Esophagus mucosa (tissue), 1 donor: ENCODE measurements at places on chromosomes 1 and 21. TPM values are rescaled to one million over a fixed set of nuclear protein-coding genes. Genes with fewer than 3 reads are reported as not detected.

Gene ETV3L
- total RNA-seq, result not detected

Gene PTGS2
- 0.80 TPM for total RNA-seq

Gene AHDC1
- total RNA-seq, result 51.7 TPM

Gene WNT4
- total RNA-seq, result 7.7 TPM

Gene CYP4Z1
- 0.72 TPM for total RNA-seq

Gene LMX1A
- total RNA-seq, result 0.04 TPM

Gene TPTE
- total RNA-seq, result not detected

Gene MROH9
- not detected for total RNA-seq

DNA sequence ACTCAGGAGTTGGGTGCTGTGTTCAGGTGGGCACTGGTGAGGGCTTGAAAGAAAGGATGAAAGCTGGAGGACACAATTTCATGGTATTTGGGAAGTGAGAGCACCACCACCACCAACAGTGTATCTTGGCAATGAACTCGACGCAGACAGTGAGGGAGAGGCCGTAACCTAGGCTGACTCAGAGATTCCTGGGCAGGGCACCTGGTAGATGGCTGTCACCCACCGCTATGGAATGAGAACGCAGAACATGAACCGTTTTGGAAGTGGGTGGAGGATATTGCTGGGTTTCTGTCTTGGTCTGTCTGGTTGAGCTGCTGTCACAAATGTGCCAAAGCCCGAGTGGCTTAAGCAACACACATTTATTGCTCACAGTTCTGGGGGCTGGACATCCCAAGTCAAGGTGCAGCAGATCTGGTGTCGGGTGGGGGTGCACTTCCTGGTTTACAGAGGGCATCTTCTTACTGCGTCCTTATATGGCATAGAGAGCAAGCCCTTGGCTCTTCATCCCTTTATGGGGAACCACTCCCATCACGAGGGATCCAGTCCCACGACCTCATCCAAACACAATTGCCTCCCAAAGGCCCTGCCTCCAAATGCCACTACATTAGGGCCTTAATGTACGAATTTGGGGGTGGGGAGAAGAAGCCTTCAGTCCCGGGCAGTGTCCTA is 246.3 kb downstream of the SIPA1L2 start:
- peak; percentile 90 for ATAC-seq

GRCh38 chr1:58704616-58705021 is 4.8 kb upstream of the MYSM1 start:
- no peak for ATAC-seq

- peak; percentile 75 for ATAC-seq
Measured at GRCh38 chr1:20717452-20718342, at the start of gene KIF17. Gene KIF17 (minus strand): TSS chr1:20718007. CDS start chr1:20717706, 301 bp downstream.

GRCh38 chr1:21935393-21935804 is 1.7 kb downstream of the HSPG2 start:
- ATAC-seq, result no peak

DNA sequence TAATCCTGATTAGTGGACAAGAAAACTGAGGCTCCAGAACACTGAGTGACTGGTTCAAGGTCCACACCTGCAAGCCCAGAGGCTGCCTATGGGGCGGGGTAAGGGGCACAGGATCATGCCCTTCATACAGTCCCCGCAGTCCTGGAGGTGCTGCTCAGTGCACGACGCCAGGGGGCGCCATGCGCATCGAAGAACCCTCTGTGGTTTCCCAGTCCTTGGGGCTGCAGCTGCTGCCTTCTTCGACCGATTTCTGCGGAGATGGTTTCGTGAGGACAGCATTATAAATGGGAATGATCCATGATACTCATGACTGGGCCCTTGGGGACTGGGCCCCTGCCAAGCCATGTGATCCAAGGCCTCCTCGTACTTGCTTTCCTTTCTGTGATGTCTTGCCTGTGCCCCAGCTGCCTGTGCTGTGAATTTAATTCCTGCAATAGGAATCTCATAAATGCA is 37.1 kb upstream of the ARHGEF10L start:
- peak; percentile 96 for ATAC-seq

DNA sequence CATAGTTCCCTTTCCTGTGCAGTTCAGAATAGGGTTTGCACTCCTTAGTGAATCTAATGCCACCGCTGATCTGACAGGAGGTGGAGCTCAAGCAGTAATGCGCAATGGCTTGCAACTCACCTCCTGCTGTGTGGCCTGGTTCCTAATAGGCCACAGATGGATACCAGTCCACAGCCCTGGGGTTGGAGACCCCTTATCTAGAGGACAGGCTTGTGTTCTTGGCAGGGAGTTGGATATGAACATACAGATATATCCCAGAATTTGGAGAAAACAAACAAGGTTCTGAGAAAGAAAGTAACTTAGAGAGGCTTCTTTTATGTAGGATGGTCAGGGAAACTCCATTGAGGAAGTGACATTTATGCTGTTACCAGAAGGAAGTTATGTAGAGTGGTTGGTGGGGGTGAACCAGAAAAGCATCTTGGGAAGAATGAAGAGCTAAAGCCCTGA is 5.1 kb upstream of the PTPRC start:
- ATAC-seq, result no peak

DNA sequence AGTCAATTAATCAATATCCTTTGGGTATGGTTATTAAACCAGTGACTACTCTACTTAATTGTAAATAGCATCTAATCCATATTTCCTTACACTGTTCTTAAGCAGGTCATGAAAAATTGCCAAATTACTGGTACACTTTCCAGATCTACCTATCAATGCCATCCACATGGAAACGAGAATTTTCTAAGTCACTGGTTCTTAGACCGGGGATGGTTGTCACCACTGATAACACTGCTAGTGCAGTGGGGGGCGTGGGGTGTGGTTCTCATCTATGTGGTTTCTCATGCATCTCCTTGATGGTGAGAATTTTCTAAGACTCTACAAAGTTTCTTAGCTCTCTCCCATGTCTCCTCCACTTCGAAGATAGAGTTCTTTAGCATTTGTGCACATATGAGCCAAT is 63.7 kb upstream of the COG2 start:
- no peak for ATAC-seq

DNA sequence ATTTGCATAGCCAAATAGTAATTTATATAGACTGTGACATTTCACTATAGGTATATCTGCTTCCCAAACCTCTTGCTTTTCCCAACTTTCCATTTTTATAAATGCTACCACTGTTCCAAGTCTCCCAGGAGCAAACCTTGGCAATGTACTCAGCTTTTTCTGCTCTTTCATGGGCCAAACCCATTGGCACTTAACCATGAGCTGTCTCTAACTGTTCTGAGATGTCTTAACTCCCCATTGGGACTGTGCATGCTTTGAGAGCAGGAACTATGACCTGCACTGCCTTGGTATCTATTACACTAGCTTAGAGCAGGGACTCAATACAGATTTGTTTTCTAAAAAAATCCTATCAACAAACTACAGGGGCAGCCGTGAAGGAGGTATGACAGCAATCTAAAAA is 22.5 kb upstream of the KHDRBS1 start:
- no peak for ATAC-seq

DNA sequence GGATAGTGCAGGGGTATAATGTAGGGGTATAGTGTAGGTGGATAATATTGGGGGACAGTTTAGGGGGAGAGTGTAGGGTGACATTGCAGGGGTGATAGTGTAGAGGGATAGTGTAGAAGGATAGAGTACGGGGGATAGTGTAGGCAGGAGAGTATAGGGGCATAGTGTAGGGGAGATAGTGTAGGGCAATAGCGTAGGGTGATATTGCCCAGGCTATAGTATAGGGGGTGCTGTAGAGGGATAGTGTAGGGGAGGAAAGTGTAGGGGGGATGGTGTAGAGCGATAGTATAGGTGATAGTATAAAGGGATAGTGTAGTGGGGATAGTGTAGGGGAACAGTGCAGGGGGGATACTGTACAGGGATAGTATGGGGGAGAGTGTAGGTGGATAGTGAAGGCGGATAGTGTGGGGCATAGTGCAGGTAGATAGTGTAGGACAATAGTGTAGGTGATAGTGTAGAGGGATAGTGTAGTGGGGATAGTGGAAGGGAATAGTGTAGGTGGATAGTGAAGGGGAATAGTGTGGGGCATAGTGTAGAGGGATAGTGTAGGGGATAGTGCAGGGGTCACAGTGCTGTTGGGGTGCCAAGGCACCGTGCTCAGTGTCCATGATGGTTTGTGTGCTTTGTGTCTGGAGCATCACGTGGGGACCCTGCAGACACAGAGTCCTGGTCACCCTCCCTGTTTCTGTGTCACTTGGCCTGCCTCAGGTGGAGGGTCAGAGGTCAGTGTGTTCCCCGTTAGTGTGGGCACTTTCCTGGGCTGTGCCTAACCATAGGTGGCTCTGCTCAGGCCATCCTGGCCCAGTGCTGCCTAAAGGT is 10.5 kb upstream of the ARF1 start:
- ATAC-seq, result no peak

DNA sequence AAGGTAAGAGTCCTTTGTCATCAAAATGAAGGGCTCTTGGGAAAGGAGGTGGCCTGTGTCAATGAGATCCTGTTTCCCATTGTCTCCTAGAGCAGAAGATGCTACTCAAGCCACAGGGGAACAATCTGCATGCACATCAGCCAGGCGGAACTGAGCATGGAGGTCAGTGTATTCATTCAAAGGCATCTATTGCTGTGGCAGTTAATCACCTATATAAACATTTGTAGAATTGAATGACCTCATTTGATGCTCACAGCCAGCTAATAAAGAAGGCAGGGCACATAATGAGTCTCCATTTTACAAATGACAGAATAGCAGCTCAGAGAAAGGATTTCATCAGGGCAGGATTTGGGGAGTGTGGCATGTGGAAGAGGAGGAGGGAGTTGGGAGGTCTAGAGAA is 5.7 kb upstream of the FYB2 start:
- no peak for ATAC-seq

- ATAC-seq, result no peak
Measured at GRCh38 chr1:87462894-87463293, 134.2 kb downstream of the LMO4 start.

- ATAC-seq, result no peak
Measured at GRCh38 chr21:27476696-27477095, 509.8 kb upstream of the ADAMTS5 start.

DNA sequence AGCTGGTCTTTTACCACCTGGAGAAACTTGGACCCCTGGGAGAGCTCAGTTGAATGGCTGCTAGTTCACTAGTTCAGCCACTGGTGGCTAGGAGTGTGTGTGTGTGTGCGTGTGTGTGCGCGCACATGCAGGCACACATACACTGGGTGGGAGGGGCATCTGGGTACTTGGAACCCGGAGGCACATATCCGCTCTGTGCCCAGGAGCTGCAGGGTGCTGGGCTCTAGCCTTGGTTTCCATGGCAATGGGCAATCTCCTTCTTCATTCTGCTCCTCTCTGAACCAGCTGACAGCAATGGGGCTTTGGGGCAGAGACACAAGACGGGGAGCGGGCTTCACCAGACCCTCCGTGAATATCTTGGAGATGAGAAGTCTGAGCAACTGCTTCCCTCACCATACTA is 87.1 kb upstream of the DISP3 start:
- ATAC-seq, result no peak

DNA sequence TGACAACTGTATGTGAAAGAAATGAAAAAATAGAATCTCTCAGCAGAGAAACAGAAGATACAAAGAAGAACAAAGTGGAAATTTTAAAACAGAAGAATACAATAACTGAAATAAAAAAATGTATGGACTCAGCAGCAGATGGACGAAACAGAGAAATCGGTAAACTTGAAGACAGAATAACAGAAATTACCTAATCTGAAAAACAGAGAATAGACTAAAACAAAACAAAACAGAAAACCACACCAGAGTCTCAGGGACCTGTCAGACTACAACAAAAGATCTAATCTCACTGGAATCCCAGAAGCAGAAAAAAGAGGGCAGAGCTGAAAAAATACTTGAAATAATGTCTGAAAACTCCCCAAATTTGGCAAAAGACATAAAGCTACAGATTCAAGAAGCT is 83.0 kb downstream of the ZSWIM5 start:
- ATAC-seq, result no peak

- no peak for ATAC-seq
Measured at GRCh38 chr1:62810420-62811274, 26.7 kb downstream of the ATG4C start.

GRCh38 chr1:54547601-54548388 is at the start of gene ACOT11:
Gene ACOT11 (plus strand): TSS chr1:54548228. CDS start chr1:54548310, 82 bp downstream.
- ATAC-seq, result peak; percentile 39

- no peak for ATAC-seq
Measured at GRCh38 chr1:63082766-63083165, 239.6 kb upstream of the FOXD3 start.

GRCh38 chr21:28949318-28949717 is 43.4 kb downstream of the LTN1 start:
- no peak for ATAC-seq

DNA sequence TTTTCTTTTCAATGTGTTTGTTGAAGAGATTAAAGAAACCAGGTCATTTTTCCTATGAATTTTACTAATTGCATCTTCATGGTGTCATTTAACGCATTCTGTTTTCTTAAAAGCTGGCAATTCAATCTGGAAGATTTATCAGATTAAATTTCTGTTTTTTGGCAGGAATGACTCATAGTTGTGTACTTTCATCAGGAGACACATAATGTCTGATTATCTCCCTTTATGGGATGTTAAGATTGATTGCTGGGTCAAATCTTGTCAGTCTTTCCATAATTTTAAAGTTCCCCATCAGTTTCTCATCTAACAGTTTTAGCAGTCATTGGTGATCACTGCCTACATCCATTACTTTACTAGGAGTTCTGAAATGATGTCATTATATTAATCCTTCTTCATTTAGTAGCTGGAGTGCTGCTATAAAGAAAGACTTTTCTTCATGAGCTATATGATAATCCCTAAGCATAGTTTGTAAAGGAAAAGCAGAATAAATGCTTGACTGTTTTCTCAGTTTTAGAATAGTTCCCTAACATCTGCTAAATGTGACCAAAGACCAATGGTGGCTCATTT is 72.8 kb upstream of the MAP10 start:
- ATAC-seq, result no peak

DNA sequence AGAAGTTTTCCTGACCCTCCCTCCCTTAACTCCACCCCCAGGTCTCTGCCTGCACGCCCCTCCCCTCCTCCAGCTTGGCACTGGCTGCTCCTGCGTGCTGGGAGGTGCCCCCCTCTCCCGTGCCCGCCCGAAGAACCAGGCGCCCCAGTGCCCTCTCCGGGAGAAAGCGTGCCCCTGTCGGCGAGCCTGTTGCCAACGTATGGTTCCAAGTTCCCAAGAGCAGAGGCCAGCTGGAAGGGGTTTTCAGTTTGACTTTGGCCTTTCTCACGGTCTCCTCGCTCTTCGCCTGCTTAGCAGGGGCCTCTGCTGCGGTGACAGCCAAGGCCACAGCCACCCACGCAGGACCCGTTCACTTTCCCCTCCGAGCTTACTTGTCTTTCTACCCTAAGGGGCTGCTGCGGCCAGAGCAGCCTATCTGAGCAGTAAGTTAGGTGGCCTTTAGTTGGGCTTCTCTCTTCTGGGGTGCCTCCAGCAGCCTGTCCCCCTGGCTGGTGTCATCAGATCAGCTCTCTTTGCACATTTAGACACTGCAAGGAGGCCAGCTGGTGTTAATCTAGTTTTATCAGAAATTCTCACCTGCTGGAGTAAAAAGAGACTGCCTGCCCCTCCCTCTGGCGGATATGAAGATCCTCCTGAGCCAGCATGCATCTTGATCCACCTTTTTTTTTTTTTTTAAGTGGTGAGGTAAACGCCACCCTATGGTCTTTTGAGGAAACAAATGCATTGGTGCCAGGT is 1.5 kb downstream of the STUM start:
- peak; percentile 23 for ATAC-seq
